ENCODE measurements at places on chromosomes 16 and 17.

- DNase-seq: no peak
Observed at GRCh38 chr17:78661093-78661770, 84.0 kb upstream of the DNAH17 start.

DNA sequence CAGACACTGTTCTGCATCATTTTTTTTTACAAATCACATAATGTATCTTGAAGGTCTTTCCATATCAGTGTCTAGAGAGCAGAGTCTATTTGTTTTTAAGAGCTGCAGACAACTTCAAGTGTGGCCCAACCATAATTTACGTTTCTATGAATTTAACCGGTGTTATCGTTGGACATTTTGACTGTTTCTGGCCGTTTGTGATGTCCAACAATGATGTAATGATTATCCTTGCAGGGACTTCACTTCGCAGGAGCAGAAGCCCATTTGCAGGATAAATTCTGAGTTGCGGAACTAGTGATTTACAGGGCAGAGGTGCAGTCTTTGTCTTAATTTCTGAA, 26.9 kb upstream of the HLF start:
- no peak for DNase-seq

GRCh38 chr17:48603959-48604769, 622 bp downstream of the HOXB6 start:
- DNase-seq: no peak

DNA sequence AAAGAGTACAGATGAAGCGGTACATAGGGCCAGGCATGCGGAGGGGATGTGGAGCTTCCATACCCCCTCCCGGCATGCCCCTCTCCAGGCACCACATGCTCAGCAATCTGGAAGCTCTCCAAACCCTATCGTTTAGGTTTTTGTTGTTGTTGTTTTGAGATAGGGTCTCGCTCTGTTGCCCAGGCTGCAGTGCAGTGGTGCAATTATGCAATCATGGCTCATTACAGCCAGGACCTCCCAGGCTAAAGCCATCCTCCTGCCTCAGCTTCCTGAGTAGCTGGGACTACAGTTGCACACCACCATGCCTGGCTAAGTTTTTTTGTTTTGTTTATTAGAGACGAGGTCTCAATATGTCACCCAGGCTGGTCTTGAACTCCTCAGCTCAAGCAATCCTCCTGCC, 50.8 kb downstream of the WWOX start:
- DNase-seq: no peak

DNA sequence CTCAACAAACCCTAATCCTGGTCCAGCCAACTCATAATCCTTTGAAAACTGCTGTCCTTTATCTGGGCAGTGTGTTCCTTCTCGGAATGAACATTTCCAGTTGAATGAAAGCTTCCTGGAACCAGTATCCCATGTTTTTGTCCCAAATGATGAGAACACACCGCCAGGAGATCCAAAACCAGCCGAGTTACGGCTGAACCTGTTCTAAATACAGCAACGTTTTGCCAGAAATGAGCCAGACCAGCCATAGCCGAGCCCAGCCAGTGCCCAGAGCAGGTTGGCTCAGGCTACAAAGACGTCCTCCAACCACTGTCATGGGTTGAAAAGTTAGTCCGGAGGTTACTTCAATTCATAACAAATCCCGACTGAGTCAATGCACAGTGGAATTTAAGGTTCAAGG, 67.6 kb upstream of the FOXF1 start:
- DNase-seq: no peak

DNA sequence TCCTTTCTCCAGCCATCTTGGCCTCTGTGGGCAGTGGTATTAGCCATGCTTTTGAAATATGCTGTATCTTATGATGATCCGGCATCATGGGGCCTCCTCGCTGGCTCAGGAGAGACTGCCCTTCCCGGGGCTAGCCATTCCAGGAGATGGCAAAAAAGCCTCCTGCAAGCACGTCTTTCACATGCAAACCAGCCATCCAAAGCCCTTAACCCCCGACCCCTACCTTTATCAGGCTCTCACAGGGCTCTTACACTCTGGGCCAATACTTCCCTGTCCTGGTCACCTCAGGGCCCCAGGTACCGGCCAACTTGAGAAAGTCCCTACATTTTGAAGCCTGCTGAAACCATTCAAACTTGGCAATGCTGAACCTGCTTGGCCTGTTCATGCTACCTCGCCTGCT, 36.4 kb downstream of the MYH13 start:
- DNase-seq: no peak

GRCh38 chr17:40382251-40382650, 17.7 kb upstream of the GJD3 start:
- no peak for DNase-seq

All from naive B cell (primary cell).